ENCODE measurements at places on chromosomes 7 and 10. TPM values are rescaled to one million over a fixed set of nuclear protein-coding genes. Genes with fewer than 3 reads are reported as not detected.

DNA sequence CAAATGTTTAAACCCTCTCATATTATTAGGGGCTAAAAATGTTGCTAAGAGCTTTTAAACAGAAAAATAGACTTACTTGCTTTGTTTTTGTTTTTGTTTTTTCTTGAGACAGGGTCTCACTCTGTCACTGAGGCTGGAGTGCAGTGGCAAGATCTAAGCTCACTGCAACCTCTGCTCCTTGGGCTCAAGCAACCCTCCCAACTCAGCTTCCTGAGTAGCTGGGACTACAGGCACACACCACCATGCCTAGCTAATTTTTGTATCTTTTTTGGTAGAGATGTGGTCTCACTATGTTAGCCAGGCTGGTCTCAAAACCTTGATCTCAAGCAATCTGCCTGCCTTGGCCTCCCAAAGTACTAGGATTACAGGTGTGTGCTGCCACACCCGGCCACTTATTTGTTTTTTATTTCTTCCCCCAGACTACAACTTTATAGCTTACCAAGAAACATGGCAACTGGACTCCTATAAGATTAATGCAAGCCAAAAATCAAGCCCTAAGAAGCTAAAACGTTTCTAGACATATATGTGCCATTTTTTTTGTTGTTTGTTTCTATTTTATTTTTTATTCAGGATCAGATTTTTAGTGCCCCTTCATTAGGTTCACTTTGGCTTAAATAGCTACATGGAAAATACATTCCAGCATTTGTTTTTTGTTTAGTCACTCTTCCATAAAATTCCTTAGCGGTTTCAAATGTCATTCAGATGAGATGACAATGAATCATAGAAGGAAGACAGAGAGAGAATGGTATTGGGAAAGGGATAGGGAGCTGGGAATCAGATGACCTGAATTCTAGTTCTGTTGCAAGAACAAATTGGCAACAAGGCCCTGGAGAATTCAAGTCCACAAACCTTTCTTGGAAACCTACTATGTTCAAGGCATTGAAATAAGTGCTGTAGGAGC lies 163.4 kb upstream of the MKLN1 start:
- no peaks in the 10 kb centered on the region for H3K36me3 ChIP-seq
- no peaks in the 10 kb centered on the region for H3K27me3 ChIP-seq
- no peak overlapping the region for H3K27ac ChIP-seq
- no peak overlapping the region for H3K4me3 ChIP-seq
- no peaks in the 10 kb centered on the region for H3K4me1 ChIP-seq

DNA sequence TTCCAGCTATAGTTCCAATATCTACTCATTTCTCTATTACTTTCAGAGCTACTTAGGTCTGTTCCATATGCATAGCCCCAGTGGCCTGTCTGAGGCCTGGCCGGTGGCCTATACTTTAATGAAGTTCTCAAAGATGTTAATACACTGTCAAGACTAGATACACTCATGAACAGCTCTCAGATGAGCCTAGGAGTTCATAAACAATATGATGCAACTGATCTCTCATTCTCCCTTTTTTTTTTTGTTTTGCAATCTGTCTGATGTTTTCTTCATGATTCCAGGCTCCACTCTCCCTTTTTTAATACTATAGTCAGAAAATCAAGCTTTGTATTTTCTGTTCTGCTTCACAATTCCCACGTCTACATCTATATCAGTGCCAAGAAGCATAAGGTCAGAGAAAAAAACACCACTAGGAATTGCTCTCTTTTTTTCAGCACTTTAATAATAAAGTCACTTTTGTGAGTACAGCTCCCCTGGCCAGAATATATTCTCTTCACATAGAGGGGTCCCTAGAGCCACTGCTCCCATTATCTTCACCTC lies 321.0 kb downstream of the C7orf25 start:
- no peaks in the 10 kb centered on the region for H3K27me3 ChIP-seq
- H3K27ac ChIP-seq = no peak overlapping the region
- no peaks in the 10 kb centered on the region for H3K4me1 ChIP-seq
- no peak for DNase-seq
- H3K36me3 ChIP-seq = no peaks in the 10 kb centered on the region

- H3K27ac ChIP-seq = no peak overlapping the region
- no peaks in the 10 kb centered on the region for H3K36me3 ChIP-seq
- H3K4me1 ChIP-seq = no peaks in the 10 kb centered on the region
- no peak for DNase-seq
- no peaks in the 10 kb centered on the region for H3K27me3 ChIP-seq
Observed at GRCh38 chr7:93053209-93053948, 64.4 kb downstream of the SAMD9 start.

The CABCOCO1 gene
- total RNA-seq = 0.35 TPM

- no peaks in the 10 kb centered on the region for H3K27me3 ChIP-seq
- H3K36me3 ChIP-seq = no peaks in the 10 kb centered on the region
- H3K27ac ChIP-seq = peak overlapping the region; percentile 61
- H3K4me3 ChIP-seq = no peak overlapping the region
Observed at GRCh38 chr10:28838908-28839307, 161.6 kb downstream of the BAMBI start.

GRCh38 chr10:104777086-104777799 lies 136.2 kb downstream of the SORCS3 start:
- DNase-seq = no peak
- H3K27me3 ChIP-seq = no peaks in the 10 kb centered on the region
- no peaks in the 10 kb centered on the region for H3K36me3 ChIP-seq

GRCh38 chr7:131466735-131467365 lies 89.6 kb downstream of the PODXL start:
- H3K27ac ChIP-seq = no peak overlapping the region
- no peaks in the 10 kb centered on the region for H3K27me3 ChIP-seq
- peaks cover 64% of the 10 kb centered on the region for H3K36me3 ChIP-seq
- H3K4me3 ChIP-seq = no peak overlapping the region

The NPSR1 gene
- not detected for total RNA-seq

- no peaks in the 10 kb centered on the region for H3K27me3 ChIP-seq
- no peaks in the 10 kb centered on the region for H3K4me1 ChIP-seq
- no peak overlapping the region for H3K4me3 ChIP-seq
- no peaks in the 10 kb centered on the region for H3K36me3 ChIP-seq
- no peak overlapping the region for H3K27ac ChIP-seq
Observed at GRCh38 chr7:21094589-21094988, 307.9 kb upstream of the SP8 start.

DNA sequence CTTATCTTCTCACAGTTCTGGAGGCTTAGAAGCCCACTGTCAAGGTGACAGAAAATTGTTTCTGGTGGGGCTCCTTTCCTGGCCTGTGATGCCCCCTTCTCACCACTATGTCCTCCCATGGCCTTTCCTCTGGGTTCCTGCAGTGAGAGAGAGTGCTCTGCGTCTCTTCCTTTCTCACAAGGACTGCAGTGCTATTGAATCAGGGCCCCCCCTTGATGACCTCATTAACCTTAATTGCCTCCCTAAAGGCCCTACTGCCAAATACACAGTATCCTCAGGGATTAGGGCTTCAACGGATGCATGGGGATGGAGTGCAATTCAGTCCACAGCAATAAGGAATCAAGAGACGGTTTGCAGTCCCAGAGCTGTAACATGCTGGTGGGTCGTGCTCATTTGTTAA lies 82.0 kb upstream of the GRB10 start:
- H3K4me1 ChIP-seq = peaks cover 15% of the 10 kb centered on the region
- no peaks in the 10 kb centered on the region for H3K27me3 ChIP-seq
- H3K27ac ChIP-seq = no peak overlapping the region
- H3K4me3 ChIP-seq = no peak overlapping the region
- no peaks in the 10 kb centered on the region for H3K36me3 ChIP-seq

DNA sequence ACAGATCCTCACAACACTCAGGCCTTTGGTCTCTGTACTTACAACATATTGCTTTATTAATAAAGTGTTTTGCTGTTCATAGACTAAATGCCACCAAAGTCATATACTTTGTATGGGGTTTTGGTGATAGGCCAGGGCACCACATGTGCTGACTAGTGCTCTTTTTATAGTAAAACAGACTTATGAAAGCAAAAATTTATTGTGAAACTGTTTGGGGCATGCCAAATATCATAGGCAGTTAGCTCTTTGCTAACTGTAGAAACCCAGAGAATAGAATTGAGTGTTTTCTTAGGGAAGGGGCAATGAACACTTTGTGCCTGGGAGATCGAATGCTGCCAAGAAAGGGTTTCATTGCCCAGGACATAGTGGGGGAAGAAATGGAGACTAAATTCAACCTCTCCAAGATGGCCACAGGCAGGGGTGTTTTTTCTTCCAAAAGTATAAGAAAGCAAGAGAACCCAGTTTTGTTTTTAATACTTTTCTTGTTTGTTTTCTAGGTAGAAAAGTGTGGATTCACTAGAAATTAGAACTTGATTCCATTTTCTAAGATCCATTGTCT lies 142.7 kb downstream of the TRIL start:
- no peaks in the 10 kb centered on the region for H3K36me3 ChIP-seq
- no peaks in the 10 kb centered on the region for H3K27me3 ChIP-seq
- peaks cover 12% of the 10 kb centered on the region for H3K4me1 ChIP-seq
- no peak overlapping the region for H3K4me3 ChIP-seq
- H3K27ac ChIP-seq = no peak overlapping the region

GRCh38 chr10:109889867-109890266 lies 33.4 kb downstream of the XPNPEP1 start:
- H3K36me3 ChIP-seq = peaks cover 25% of the 10 kb centered on the region
- peak; percentile 58 for DNase-seq
- H3K4me1 ChIP-seq = no peaks in the 10 kb centered on the region
- H3K4me3 ChIP-seq = no peak overlapping the region

GRCh38 chr7:6279341-6279740 lies 6.9 kb upstream of the CYTH3 start:
- H3K27me3 ChIP-seq = no peaks in the 10 kb centered on the region
- H3K36me3 ChIP-seq = no peaks in the 10 kb centered on the region
- H3K4me1 ChIP-seq = no peaks in the 10 kb centered on the region

DNA sequence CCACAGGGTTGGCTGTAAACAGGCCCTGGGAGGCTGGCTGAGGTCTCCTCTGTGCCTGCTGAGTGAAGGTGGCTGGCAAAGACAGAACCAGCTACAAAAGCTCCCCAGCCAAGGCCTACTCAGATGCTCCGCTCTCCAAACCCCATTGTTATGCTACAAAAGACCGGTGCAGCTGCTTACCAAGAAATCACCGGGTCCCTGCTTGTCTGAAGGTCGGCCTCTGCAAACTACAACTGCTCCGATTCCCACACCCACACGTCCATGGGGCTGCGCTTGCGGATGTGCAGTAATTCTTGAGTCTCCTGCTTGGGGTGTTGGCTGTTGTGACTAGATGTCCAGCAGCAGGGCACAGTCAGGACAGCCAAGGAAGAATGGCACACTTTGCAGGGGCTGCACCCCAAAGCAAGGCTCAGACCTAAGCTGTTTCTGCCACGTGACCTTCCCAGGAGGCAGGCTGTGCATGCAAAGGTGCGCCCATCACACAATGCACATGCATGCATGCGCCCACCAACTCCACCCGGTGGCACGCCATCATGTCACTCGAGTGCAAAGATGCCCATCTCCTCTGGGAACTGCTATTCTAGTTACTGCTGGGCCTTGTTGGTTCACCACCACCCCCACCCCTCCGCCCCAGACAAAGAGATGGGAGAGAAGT lies 97.8 kb downstream of the OAT start:
- no peaks in the 10 kb centered on the region for H3K4me1 ChIP-seq
- H3K27me3 ChIP-seq = no peaks in the 10 kb centered on the region
- DNase-seq = no peak
- no peaks in the 10 kb centered on the region for H3K36me3 ChIP-seq
- no peak overlapping the region for H3K4me3 ChIP-seq

The CDC123 gene
- total RNA-seq = 57.0 TPM

- no peaks in the 10 kb centered on the region for H3K36me3 ChIP-seq
- H3K4me3 ChIP-seq = no peak overlapping the region
- peaks cover 37% of the 10 kb centered on the region for H3K4me1 ChIP-seq
- H3K27ac ChIP-seq = no peak overlapping the region
Observed at GRCh38 chr10:137031-137430, 1.8 kb downstream of the ZMYND11 start.

- no peaks in the 10 kb centered on the region for H3K36me3 ChIP-seq
- H3K4me3 ChIP-seq = no peak overlapping the region
- H3K27ac ChIP-seq = no peak overlapping the region
- no peaks in the 10 kb centered on the region for H3K4me1 ChIP-seq
Observed at GRCh38 chr10:62147425-62147824, 121.2 kb downstream of the RTKN2 start.

The NACAD gene
- 5.9 TPM for total RNA-seq

- H3K27me3 ChIP-seq = no peaks in the 10 kb centered on the region
- no peak overlapping the region for H3K4me3 ChIP-seq
- H3K4me1 ChIP-seq = no peaks in the 10 kb centered on the region
- no peak for DNase-seq
- H3K36me3 ChIP-seq = no peaks in the 10 kb centered on the region
- H3K27ac ChIP-seq = no peak overlapping the region
Observed at GRCh38 chr10:72027498-72027897, 60.9 kb downstream of the SPOCK2 start.

DNA sequence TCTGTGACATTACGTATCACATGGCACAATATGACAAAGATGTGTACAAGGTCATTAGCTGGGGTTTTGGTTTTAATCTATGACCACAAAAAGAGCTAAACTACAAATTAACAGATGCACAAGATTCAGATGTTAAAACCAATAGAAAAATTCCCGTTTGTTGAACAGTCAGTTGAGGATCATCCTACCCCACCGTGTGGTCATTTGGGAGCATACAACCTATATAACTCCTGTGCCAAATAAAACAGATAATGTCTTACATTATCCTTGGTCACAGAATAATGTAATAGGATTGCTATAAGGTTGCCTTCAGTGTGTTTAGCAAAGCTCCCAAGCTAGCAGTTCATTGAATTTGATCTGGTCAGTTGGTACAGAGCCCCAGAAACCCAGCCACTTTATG lies 28.2 kb downstream of the ASNS start:
- no peaks in the 10 kb centered on the region for H3K36me3 ChIP-seq
- DNase-seq = no peak
- no peak overlapping the region for H3K4me3 ChIP-seq
- H3K4me1 ChIP-seq = no peaks in the 10 kb centered on the region

GRCh38 chr7:94067047-94067446 lies 62.9 kb upstream of the BET1 start:
- no peaks in the 10 kb centered on the region for H3K4me1 ChIP-seq
- H3K36me3 ChIP-seq = no peaks in the 10 kb centered on the region
- H3K27me3 ChIP-seq = no peaks in the 10 kb centered on the region
- DNase-seq = no peak
- H3K27ac ChIP-seq = no peak overlapping the region

The PTPRN2 gene
- total RNA-seq = 2.7 TPM

GRCh38 chr10:17607060-17607459 lies 10.1 kb downstream of the HACD1 start:
- H3K27ac ChIP-seq = no peak overlapping the region
- DNase-seq = no peak
- H3K4me1 ChIP-seq = no peaks in the 10 kb centered on the region
- no peaks in the 10 kb centered on the region for H3K36me3 ChIP-seq
- no peaks in the 10 kb centered on the region for H3K27me3 ChIP-seq

- no peaks in the 10 kb centered on the region for H3K36me3 ChIP-seq
- no peaks in the 10 kb centered on the region for H3K27me3 ChIP-seq
- peak within 1 kb of the TSS; percentile 56 for H3K4me3 ChIP-seq
- no peak for DNase-seq
- peak within 1 kb of the TSS; percentile 81 for H3K27ac ChIP-seq
Observed at GRCh38 chr7:94907026-94907810, at the start of gene PPP1R9A. PPP1R9A (plus strand) TSS chr7:94907594; CDS start chr7:94910114, 2,520 bp downstream.

DNA sequence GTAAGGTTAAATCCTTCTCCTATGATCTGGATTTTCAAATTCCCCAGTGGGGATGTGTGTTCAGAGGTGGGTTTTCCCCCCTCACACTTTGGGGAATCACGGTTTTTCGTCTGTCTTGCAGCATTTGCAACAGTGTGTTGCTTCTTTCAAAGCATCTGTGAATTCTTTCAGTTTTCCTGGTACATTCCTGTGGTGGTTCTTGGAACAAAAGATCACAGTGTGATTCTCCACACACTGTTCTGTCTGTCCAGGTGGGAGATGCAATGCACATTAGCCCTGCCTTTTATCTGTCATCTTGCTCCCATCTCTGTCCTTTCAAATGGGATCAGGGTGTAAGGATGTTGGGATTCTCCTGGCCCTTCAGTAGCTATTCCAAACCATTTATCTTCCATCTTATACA lies 11.8 kb downstream of the AGK start:
- H3K4me1 ChIP-seq = no peaks in the 10 kb centered on the region
- no peaks in the 10 kb centered on the region for H3K27me3 ChIP-seq
